Activated naive CD8-positive, alpha-beta T cell treated with anti-CD3 and anti-CD28 coated beads, Interleukin-2, amount 10 ng/mL, durations not matched to agents 7 days and 5 days (primary cell): ENCODE measurements at places on chromosomes 7 and 10. TPM values are rescaled to one million over a fixed set of nuclear protein-coding genes. Genes with fewer than 3 reads are reported as not detected.

CYP2C8 gene
- not detected for total RNA-seq

DNA sequence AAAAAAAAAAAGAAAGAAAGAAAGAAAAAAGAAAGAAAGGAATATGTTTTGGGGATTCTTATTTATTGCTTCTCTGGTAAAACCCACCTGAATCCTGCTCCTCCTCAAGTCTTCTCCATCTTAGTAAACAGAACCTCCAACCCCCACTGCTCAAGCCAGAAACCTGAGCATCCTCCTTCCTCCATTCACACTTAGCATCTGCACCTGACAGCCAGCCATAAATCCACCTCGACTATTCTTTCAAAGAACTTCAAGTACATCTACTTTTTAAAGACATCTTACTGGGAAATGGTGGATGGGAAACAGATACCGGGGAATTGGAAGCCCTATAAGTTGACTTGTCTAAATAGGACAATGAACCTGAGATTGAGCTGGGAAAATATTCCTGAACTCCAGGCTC, 519.9 kb upstream of the DPP6 start:
- H3K36me3 ChIP-seq, result no peaks in the 10 kb centered on the region
- no peak overlapping the region for H3K27ac ChIP-seq
- H3K4me1 ChIP-seq, result no peaks in the 10 kb centered on the region
- H3K4me3 ChIP-seq, result no peak overlapping the region

TAS2R3 gene
- total RNA-seq, result 2.9 TPM

GNG11 gene
- not detected for total RNA-seq

ZNF804B gene
- total RNA-seq, result not detected

LIPK gene
- not detected for total RNA-seq

PRLHR gene
- total RNA-seq, result not detected

AGR3 gene
- not detected for total RNA-seq

DNA sequence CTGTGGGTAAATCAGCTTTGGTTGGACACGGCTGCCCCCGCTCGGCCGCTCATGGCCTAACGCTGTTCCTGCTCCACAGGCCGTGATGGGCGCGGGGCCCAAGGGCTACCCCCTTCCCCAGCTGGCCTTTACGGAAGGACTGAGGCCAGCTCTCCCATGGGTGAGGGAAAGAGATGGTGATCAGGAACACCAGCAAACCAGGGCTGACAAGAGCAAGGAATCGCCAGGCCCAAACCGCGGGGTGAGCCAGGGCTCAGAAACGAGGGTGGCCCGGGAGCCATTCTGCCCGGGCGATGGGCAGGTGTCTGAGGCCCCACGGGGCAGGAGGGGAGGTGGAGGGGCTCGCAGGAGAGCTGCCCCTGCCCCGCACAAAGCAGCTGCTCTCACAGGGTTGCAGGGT, 26.6 kb downstream of the GPER1 start:
- peaks cover 3% of the 10 kb centered on the region for H3K36me3 ChIP-seq
- no peak for DNase-seq
- no peaks in the 10 kb centered on the region for H3K27me3 ChIP-seq
- H3K4me3 ChIP-seq, result no peak overlapping the region
- peaks cover 13% of the 10 kb centered on the region for H3K4me1 ChIP-seq
- H3K27ac ChIP-seq, result no peak overlapping the region

CYP3A5 gene
- not detected for total RNA-seq
